Fibroblast of upper back skin (primary cell): ENCODE measurements at places on chromosomes 13 and 19.

DNA sequence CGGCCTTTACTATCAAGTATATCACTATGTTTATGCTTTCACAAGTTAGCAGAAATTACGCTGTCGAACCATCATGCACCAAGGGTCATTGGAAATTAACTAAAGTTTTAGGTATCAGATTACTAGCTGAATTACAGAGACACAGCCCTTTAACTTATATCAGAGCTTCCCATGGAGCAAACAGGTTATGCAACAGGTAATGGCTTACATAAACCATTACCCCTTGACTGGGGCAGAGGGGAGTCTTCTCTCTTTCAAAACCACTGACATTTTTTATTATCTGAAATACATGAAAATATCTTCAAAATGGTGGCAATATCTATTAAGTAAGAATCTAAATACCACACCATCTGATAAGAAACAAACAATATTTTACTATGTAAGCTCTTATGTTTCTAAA is 1692.9 kb upstream of the SLC10A2 start:
- no peak for DNase-seq

- DNase-seq = no peak
Observed at GRCh38 chr13:76622315-76623040, 263.7 kb downstream of the KCTD12 start.

- no peak for DNase-seq
Observed at GRCh38 chr13:40155201-40155600, 499.7 kb downstream of the COG6 start.

- DNase-seq = no peak
Observed at GRCh38 chr13:67094078-67094477, 136.1 kb downstream of the PCDH9 start.

GRCh38 chr13:29140277-29140676 is 320.1 kb downstream of the MTUS2 start:
- DNase-seq = peak; percentile 74

GRCh38 chr19:32581705-32582179 is 752 bp downstream of the PDCD5 start:
- DNase-seq = peak; percentile 33
